PC-3 (cell line): ENCODE measurements at places on chromosomes 11 and 22.

GRCh38 chr11:124041254-124041653 is at the start of gene OR10G7:
Gene OR10G7, minus strand, starts transcription at chr11:124041325. Its CDS starts 2,324 bp downstream, at chr11:124039001.
- DNase-seq, result no peak
- no peak within 1 kb of the TSS for H3K27ac ChIP-seq
- H3K36me3 ChIP-seq, result no peaks in the 10 kb centered on the region
- H3K27me3 ChIP-seq, result peaks cover 64% of the 10 kb centered on the region

- DNase-seq, result no peak
- H3K27me3 ChIP-seq, result no peaks in the 10 kb centered on the region
- H3K36me3 ChIP-seq, result no peaks in the 10 kb centered on the region
- H3K27ac ChIP-seq, result no peak overlapping the region
Observed at GRCh38 chr11:2526808-2527381, 82.1 kb downstream of the KCNQ1 start.

DNA sequence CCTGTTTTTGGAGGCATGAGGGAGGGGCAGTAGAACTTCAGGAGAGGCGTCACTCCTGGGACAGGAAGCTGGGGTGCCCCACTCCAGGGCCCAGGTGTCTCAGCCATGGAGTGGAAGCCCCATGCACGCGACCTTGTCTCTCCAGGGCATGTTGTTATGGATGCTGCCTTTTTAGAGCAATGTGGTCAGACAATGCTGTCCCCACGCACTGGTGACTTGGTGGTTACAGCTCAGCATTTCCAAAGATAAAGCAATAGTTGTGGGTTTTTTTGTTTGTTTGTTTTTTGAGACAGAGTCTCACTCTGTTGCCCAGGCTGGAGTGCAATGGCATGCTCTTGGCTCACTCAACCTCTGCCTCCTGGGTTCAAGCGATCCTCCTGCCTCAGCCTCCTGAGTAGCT is 22.3 kb downstream of the EIF4G2 start:
- H3K27me3 ChIP-seq, result no peaks in the 10 kb centered on the region
- H3K27ac ChIP-seq, result no peak overlapping the region
- H3K4me1 ChIP-seq, result no peaks in the 10 kb centered on the region
- DNase-seq, result no peak
- no peaks in the 10 kb centered on the region for H3K36me3 ChIP-seq
- H3K4me3 ChIP-seq, result no peak overlapping the region

GRCh38 chr11:125244166-125244565 is 79.6 kb downstream of the PKNOX2 start:
- H3K27ac ChIP-seq, result no peak overlapping the region
- no peaks in the 10 kb centered on the region for H3K36me3 ChIP-seq
- H3K4me1 ChIP-seq, result no peaks in the 10 kb centered on the region
- no peak for DNase-seq
- H3K27me3 ChIP-seq, result peaks cover 78% of the 10 kb centered on the region

- H3K27me3 ChIP-seq, result no peaks in the 10 kb centered on the region
- H3K36me3 ChIP-seq, result peaks cover 8% of the 10 kb centered on the region; the same call in 1 of the 2 replicates
- peak overlapping the region; percentile 99 for H3K27ac ChIP-seq
- DNase-seq, result peak; percentile 91
- H3K4me1 ChIP-seq, result peaks cover 19% of the 10 kb centered on the region
Observed at GRCh38 chr22:46754110-46754799, 8.2 kb upstream of the TBC1D22A start.
